ENCODE measurements at places on chromosomes 16 and 17.

DNA sequence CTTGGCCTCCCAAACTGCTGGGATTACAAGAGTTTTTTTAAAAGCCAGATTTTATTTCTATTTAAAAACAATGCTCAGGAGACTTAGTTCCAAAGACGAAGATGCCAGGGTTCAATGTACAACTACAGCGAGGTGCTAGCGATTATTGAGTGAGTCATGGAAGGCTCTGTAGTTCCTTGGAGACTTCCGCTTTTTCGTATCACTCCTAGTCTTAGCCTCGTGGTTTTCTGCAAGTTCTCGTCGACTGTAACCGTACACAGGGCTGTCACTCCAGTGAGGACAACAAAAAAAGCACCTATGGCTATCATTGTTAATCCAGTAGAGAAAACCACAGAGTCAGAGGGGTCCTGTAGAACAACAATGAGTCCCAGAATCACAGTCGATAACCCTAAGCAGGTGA lies 22.7 kb upstream of the ZC3H7A start:
- H3K27ac ChIP-seq = no peak overlapping the region
- no peak for DNase-seq
- peaks cover 5% of the 10 kb centered on the region for H3K4me1 ChIP-seq
- H3K27me3 ChIP-seq = no peaks in the 10 kb centered on the region
- H3K4me3 ChIP-seq = no peak overlapping the region
- H3K36me3 ChIP-seq = no peaks in the 10 kb centered on the region

DNA sequence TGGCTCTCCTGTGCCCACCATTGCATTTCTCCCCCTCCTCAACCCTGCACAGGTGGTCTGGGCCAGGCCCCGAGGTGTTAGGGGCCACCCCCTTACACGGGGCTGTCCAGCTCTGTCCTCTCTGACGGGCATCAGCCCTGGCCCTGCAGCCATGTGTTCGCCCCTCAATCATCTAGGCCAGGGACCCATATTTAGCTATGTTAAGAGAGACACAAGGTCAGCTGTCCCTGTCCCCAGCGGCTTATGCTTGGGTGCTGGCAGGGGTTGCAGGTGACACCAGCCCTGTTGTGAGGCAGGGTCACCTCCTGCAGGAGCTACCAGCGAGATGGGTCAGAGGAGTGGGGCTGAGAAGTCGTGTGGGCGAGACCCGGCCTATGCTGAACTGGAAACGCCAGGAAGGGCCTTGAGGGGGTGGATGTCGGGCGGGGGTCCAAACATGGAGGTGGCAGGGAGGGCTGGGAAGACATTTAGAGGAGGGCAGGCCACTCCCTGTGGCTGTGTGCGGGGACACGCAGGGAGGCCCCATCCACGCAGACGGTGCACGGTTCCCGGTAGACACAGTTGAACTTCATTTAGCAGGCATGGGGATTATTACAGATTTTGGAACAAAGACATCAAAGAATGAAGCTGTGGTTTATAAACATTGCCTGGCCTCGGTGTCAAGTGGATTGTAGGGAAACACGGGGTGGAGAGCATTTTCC lies 133.2 kb upstream of the CHMP6 start:
- H3K27me3 ChIP-seq = no peaks in the 10 kb centered on the region
- no peaks in the 10 kb centered on the region for H3K36me3 ChIP-seq

GRCh38 chr17:78820841-78821240 lies 19.8 kb downstream of the USP36 start:
- no peaks in the 10 kb centered on the region for H3K4me1 ChIP-seq
- H3K36me3 ChIP-seq = no peaks in the 10 kb centered on the region
- H3K4me3 ChIP-seq = no peak overlapping the region
- DNase-seq = no peak
- H3K27ac ChIP-seq = no peak overlapping the region
- H3K27me3 ChIP-seq = no peaks in the 10 kb centered on the region

GRCh38 chr16:24543949-24544348 lies 4.6 kb downstream of the RBBP6 start:
- no peak overlapping the region for H3K4me3 ChIP-seq
- H3K27me3 ChIP-seq = no peaks in the 10 kb centered on the region
- peaks cover 39% of the 10 kb centered on the region for H3K4me1 ChIP-seq
- no peak overlapping the region for H3K27ac ChIP-seq
- no peak for DNase-seq

DNA sequence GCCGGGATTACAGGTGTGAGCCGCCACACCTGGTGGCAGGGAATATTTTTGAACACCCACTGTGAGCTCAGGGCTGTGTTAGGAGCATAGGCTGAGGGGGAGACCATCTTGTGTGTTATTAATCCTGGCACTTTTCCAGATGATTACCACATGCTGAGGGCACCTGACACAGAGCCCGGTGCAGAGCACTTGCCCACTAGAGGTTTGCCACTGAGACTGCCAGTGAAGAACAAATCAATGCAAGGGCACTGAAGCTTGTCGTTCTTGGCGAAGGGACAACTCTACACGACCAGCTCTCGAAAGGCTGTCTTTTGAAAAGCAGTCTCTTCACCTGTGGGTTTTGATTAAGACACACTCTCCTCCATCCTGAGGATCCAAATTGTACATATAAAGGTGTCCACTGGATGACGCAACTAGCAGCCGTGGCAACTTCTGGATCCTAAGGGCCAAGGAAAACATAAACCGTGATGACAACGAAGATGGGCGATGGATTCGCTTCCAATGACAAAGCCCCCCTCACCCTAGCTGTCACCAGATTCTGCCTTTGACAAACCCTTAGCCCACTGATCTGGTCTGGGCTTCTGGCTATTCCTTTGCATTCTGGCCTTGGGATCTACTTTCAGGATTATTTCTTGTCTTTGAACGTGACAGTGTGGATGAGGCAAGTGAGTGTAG lies 28.7 kb downstream of the WIPI1 start:
- no peaks in the 10 kb centered on the region for H3K27me3 ChIP-seq
- no peak for DNase-seq
- no peak overlapping the region for H3K27ac ChIP-seq
- H3K36me3 ChIP-seq = no peaks in the 10 kb centered on the region

- no peak overlapping the region for H3K4me3 ChIP-seq
- no peak for DNase-seq
- H3K4me1 ChIP-seq = no peaks in the 10 kb centered on the region
- H3K36me3 ChIP-seq = no peaks in the 10 kb centered on the region
Measured at GRCh38 chr17:56890390-56890789, 23.5 kb downstream of the TRIM25 start.

DNA sequence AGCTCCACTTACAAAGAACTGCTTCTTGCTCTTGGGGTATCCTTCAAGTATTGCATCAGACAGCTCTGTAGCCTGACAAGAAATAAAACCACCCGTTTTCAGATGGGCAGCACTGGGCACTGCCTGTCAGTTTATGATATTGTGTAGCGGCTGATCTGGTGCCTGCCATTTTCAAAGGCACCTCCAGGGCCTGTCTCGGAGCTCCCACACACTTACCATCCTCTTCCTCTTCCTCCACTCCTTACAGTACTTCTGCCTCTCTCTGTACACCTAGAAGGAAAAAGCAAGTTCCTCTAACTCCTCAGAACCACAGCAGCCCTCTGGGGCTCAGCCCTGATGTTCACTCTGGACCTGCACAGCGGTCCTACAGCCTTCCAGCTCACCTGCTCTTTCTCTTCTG lies 4.4 kb downstream of the PSMC3IP start:
- no peaks in the 10 kb centered on the region for H3K36me3 ChIP-seq
- H3K4me3 ChIP-seq = no peak overlapping the region
- H3K4me1 ChIP-seq = peaks cover 8% of the 10 kb centered on the region
- DNase-seq = no peak
- H3K27ac ChIP-seq = no peak overlapping the region

- DNase-seq = no peak
- H3K4me1 ChIP-seq = peaks cover 17% of the 10 kb centered on the region
- H3K36me3 ChIP-seq = no peaks in the 10 kb centered on the region
- H3K4me3 ChIP-seq = no peak overlapping the region
- H3K27ac ChIP-seq = no peak overlapping the region
Measured at GRCh38 chr17:83056583-83057396, 22.6 kb upstream of the METRNL start.

DNA sequence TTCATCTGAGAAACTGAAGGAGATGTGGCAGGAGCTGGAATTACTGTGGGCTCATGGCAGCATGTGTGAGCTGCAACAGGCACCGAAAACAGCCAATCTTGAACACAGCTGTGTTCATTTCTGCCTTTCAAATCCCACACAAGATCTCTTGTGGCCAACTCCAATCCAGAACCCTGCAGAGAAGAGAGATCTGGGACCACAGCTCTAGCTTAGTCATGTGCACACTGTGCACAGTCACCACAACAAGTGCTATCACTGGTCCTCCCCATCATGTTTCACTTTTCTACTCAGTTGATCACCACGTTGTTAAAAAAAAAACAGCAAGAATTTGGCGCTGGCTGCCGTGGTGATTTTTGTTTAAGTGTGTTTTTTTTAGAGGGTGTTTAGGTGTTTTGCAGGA lies 254.5 kb upstream of the ELAC2 start:
- H3K27ac ChIP-seq = no peak overlapping the region
- H3K36me3 ChIP-seq = no peaks in the 10 kb centered on the region
- H3K27me3 ChIP-seq = no peaks in the 10 kb centered on the region
- no peaks in the 10 kb centered on the region for H3K4me1 ChIP-seq
- DNase-seq = no peak

GRCh38 chr17:42019509-42020404 lies at the start of gene NKIRAS2:
NKIRAS2 (plus strand) TSS chr17:42020090; CDS start chr17:42021578, 1,488 bp downstream.
- H3K27ac ChIP-seq = peak within 1 kb of the TSS; percentile 70
- no peaks in the 10 kb centered on the region for H3K36me3 ChIP-seq

GRCh38 chr17:72903522-72903921 lies 189.0 kb downstream of the SLC39A11 start:
- H3K27ac ChIP-seq = no peak overlapping the region
- no peaks in the 10 kb centered on the region for H3K4me1 ChIP-seq
- no peaks in the 10 kb centered on the region for H3K36me3 ChIP-seq
- H3K27me3 ChIP-seq = no peaks in the 10 kb centered on the region
- no peak overlapping the region for H3K4me3 ChIP-seq
- no peak for DNase-seq

- H3K36me3 ChIP-seq = no peaks in the 10 kb centered on the region
- DNase-seq = peak; percentile 83
- no peaks in the 10 kb centered on the region for H3K27me3 ChIP-seq
Measured at GRCh38 chr16:51818342-51818944, 667.4 kb upstream of the SALL1 start.

DNA sequence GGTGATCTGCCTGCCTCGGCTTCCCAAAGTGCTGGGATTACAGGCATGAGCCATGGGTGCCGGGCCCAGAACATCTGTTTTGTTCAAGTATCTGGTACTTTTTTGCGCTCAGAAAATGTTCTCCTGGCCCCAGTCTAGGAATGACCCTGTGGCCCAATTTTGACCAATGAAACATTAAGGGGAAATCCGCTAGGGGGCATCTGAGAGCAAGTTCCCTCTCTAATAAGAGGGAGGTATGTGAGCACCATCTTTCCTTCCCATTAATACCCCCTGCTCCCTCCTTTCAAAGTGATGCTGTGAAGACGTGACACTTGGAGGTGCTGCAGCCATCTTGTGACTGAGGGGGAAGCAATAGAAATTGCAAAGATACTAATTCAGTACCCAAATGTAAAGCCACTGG lies 16.5 kb upstream of the CLEC3A start:
- H3K36me3 ChIP-seq = no peaks in the 10 kb centered on the region
- no peak overlapping the region for H3K4me3 ChIP-seq
- H3K4me1 ChIP-seq = no peaks in the 10 kb centered on the region

- DNase-seq = no peak
- no peak overlapping the region for H3K4me3 ChIP-seq
- H3K27ac ChIP-seq = no peak overlapping the region
- no peaks in the 10 kb centered on the region for H3K36me3 ChIP-seq
- H3K4me1 ChIP-seq = no peaks in the 10 kb centered on the region
Measured at GRCh38 chr16:86362155-86362849, 148.0 kb upstream of the FOXF1 start.

GRCh38 chr16:10206215-10206614 lies 24.0 kb upstream of the GRIN2A start:
- peaks cover 4% of the 10 kb centered on the region for H3K4me1 ChIP-seq
- no peak overlapping the region for H3K4me3 ChIP-seq
- no peak overlapping the region for H3K27ac ChIP-seq
- no peak for DNase-seq

GRCh38 chr17:56045872-56046271 lies 107.4 kb upstream of the ANKFN1 start:
- no peaks in the 10 kb centered on the region for H3K27me3 ChIP-seq
- no peaks in the 10 kb centered on the region for H3K4me1 ChIP-seq
- H3K36me3 ChIP-seq = no peaks in the 10 kb centered on the region
- no peak overlapping the region for H3K27ac ChIP-seq
- H3K4me3 ChIP-seq = no peak overlapping the region

DNA sequence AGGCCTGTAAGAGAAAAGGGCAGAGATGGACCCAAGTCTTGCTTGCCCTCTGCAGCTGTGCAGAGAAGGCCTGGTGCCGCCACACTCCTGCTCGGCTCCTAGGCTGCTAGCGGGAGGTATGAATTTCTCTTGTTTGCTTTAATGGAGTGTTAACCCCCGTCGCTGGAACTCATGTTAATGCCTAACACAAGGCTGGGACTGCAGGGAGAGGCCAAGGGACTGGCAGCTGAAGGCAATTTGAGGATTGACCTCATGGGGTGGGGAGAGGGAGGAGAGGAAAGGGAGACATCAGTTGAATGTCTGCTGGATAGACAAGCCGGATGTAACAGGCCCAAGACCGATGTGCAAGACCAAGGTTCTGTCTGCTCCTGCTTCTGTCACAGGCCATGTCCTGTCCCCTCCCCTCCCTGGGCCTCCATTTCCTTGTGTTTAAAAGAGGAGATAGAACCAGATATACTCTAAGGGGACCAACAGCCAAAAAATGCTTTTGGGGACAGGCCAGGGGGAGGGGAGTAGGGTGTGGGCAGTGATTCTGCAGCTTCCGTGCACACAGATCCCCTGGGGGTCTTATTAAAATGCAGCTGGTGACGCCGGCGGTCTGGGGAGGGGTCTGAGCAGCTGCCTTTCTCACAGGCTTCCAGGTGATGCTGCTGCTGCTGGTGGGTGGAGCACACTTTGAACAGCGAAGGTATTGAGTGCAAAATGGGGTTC lies 46.7 kb upstream of the TBX2 start:
- no peaks in the 10 kb centered on the region for H3K4me1 ChIP-seq
- no peak overlapping the region for H3K27ac ChIP-seq
- DNase-seq = no peak
- no peaks in the 10 kb centered on the region for H3K36me3 ChIP-seq
- H3K27me3 ChIP-seq = no peaks in the 10 kb centered on the region

- no peaks in the 10 kb centered on the region for H3K27me3 ChIP-seq
- H3K4me1 ChIP-seq = peaks cover 64% of the 10 kb centered on the region
- no peak overlapping the region for H3K4me3 ChIP-seq
Measured at GRCh38 chr17:1374431-1375177, 25.4 kb downstream of the YWHAE start.

All from testis (tissue), 5 donors.